ENCODE measurements at places on chromosomes 4 and X. TPM values are rescaled to one million over a fixed set of nuclear protein-coding genes. Genes with fewer than 3 reads are reported as not detected.
A peak's percentile ranks its signal among the peaks of the same experiment; 100 is the strongest.

MUC7 gene
- not detected for total RNA-seq

DNA sequence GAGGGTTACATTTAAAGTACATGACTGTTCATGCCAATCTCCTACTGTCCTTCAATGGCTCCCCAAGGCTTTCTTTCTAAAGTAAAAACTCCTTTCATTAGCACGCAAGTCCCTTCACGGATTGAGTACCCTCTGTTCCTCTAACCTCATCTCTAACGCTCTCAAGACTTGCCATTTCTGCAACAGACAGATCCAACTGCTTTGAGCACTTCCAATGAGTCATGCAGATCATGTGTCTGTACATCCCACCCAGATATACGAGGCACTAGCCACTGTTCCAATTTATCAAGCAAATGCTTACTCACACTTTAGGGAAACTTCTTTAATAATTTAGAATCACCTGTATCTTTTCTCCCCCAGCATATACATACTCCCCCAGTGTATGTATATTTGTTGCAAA, 332.5 kb upstream of the ZFP42 start:
- no peaks in the 10 kb centered on the region for H3K36me3 ChIP-seq
- no peak overlapping the region for H3K27ac ChIP-seq
- no peak overlapping the region for H3K4me3 ChIP-seq
- no peaks in the 10 kb centered on the region for H3K27me3 ChIP-seq
- no peak for DNase-seq

KLHL4 gene
- 2.8 TPM for total RNA-seq

DNA sequence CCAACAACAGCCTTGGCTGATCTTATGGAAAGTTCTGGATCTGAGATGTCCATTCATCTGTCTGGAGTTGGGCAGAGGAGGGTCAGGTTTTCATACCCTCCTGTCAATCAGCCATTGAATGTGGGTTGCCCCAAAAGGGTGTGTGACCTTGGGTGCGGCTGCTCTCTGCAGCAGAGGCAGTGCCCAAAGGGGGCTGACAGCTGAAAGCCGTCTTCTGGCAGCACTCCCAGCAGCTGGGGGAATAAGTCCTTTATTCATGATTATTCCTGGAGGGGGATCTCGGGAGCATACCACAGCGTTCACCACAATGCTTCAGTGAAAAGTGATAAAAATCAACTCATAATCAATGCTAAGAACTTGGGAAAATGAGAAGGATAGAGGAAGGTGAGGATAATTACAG, 54.7 kb downstream of the OTC start:
- H3K27ac ChIP-seq = no peak overlapping the region
- no peaks in the 10 kb centered on the region for H3K27me3 ChIP-seq
- no peaks in the 10 kb centered on the region for H3K4me1 ChIP-seq
- H3K4me3 ChIP-seq = no peak overlapping the region

- DNase-seq = peak; percentile 82
- no peak overlapping the region for H3K27ac ChIP-seq
- H3K4me3 ChIP-seq = no peak overlapping the region
- H3K27me3 ChIP-seq = no peaks in the 10 kb centered on the region
- no peaks in the 10 kb centered on the region for H3K36me3 ChIP-seq
These were observed 49.7 kb downstream of the RASL11B start for GRCh38 chr4:52911684-52912294.

EGFL6 gene
- 115 TPM for total RNA-seq

- no peak overlapping the region for H3K4me3 ChIP-seq
- no peak for DNase-seq
- H3K4me1 ChIP-seq = no peaks in the 10 kb centered on the region
- no peak overlapping the region for H3K27ac ChIP-seq
These were observed 128.0 kb downstream of the ANAPC4 start for GRCh38 chr4:25504932-25505636.

GRCh38 chrX:15882704-15883539, 28.3 kb upstream of the AP1S2 start:
- no peak overlapping the region for H3K4me3 ChIP-seq
- H3K4me1 ChIP-seq = peaks cover 7% of the 10 kb centered on the region
- H3K36me3 ChIP-seq = no peaks in the 10 kb centered on the region
- H3K27ac ChIP-seq = no peak overlapping the region
- no peak for DNase-seq
- H3K27me3 ChIP-seq = no peaks in the 10 kb centered on the region

- no peak for DNase-seq
- no peaks in the 10 kb centered on the region for H3K36me3 ChIP-seq
- H3K4me3 ChIP-seq = no peak overlapping the region
- H3K27me3 ChIP-seq = no peaks in the 10 kb centered on the region
These were observed 228.6 kb upstream of the HCCS start for GRCh38 chrX:10882484-10882883.

DNA sequence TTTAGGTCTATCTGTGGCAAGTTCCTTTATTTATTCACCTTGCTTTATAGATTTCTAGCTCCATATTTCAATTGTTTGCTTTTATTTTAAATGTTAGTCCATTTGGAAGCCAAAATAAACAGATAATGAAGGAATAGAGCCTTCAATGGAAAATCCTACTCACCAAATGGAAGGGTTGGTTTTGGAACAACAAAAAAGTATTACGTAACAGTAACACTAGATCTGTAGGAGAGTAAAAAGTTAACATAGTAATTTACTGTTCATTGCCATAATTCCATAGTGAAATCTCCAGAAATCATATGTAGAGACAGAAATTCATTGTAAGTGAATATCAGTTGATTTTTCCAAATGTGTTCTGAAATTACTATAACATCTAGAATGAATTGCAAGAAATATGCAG, 34.6 kb downstream of the NWD2 start:
- no peaks in the 10 kb centered on the region for H3K36me3 ChIP-seq
- no peak overlapping the region for H3K4me3 ChIP-seq
- no peak for DNase-seq
- no peak overlapping the region for H3K27ac ChIP-seq
- H3K27me3 ChIP-seq = no peaks in the 10 kb centered on the region

DNA sequence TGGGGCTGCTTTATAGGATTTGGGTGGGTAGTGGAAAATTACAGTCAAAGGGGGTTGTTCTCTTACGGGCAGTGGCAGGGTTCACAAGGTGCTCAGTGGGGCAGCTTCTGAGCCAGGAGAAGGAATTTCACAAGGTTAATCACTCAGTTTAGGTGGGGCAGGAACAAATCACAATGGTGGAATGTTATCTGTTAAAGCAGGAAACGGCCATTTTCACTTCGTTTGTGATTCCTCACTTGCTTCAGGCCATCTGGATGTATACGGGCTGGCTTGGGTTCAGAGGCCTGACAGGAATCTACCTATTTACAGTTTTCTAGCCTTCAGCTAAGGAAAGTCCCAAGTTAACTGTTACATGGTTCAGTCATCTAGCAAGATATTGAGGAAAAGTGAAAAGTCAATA, 1003.5 kb downstream of the STPG2 start:
- no peak overlapping the region for H3K4me3 ChIP-seq
- no peaks in the 10 kb centered on the region for H3K36me3 ChIP-seq
- DNase-seq = no peak
- peaks cover 4% of the 10 kb centered on the region for H3K4me1 ChIP-seq
- no peaks in the 10 kb centered on the region for H3K27me3 ChIP-seq
- H3K27ac ChIP-seq = no peak overlapping the region

DNA sequence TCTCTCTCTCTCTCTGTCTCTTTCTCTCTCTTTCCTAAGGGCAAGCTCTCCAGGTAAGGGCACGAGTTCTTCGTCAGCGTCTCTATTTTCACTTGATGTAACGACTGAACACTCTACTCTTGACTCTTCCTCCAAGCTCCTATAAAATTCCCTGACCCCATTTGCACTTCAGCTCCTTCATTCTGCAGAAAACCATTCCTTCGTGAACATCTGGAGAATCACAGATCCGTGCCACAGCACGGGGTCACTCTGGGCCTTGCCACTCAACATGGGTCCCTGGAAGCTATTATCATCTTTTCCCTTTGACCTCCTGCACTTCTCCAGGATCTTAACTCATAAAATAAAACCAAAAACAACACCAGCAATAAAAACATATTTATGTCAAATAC, 112.0 kb upstream of the LNX1 start:
- no peaks in the 10 kb centered on the region for H3K27me3 ChIP-seq
- no peak overlapping the region for H3K4me3 ChIP-seq
- DNase-seq = no peak

- H3K27me3 ChIP-seq = no peaks in the 10 kb centered on the region
- H3K4me1 ChIP-seq = no peaks in the 10 kb centered on the region
- no peak for DNase-seq
- no peak overlapping the region for H3K4me3 ChIP-seq
These were observed 493.0 kb upstream of the PITX2 start for GRCh38 chr4:111115881-111116280.

DNA sequence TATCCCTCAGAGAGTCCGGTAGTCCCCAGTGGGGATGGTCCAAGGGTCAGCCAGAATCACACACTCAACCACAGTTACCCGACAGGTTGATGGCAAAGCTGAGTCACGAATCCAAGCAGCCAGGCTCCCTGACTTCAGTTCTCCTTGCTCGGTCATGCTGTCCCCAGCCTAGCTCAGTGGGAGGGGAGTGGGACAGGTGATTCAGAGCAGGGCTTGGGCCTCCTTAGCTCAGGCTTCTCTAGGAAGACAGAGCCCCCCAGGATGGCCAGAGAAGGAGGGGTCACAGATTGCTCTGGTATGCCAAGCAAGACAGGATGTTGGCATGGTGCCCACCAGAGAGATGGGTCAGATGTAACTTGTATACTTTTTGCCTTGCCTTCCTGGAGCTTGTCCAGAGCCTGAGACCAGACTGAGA, 66.5 kb downstream of the EFNB1 start:
- peaks cover 23% of the 10 kb centered on the region for H3K4me1 ChIP-seq
- H3K36me3 ChIP-seq = no peaks in the 10 kb centered on the region
- peak overlapping the region; percentile 87 for H3K27ac ChIP-seq

SASH3 gene
- total RNA-seq = 0.67 TPM

HTRA3 gene
- 17.7 TPM for total RNA-seq

GRIA3 gene
- 2.9 TPM for total RNA-seq

GLRA3 gene
- total RNA-seq = 0.08 TPM

- no peaks in the 10 kb centered on the region for H3K4me1 ChIP-seq
- no peak for DNase-seq
- H3K27me3 ChIP-seq = no peaks in the 10 kb centered on the region
These were observed 10.7 kb downstream of the SGMS2 start for GRCh38 chr4:107835406-107835805.
